A549 (cell line): ENCODE measurements at places on chromosomes 3 and 15.

DNA sequence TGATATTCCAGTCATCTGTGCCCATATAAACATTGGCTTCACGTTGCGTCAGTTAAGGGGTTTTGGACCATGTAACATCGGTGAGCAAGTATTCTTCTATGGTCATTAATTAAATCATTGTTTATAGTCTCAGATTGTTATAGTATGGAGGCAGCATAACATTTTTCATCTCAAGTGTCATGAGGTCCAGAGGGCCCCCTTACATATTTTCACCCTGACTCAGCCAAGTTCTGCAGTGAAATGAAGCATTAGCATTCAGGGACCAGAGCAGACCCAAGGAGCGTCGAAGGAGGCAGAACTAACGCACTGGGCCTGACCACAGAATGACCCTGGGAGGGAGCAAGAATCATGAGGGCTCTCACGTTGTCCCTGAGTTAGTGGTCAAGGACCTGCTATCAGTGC, 171.5 kb downstream of the LRTM1 start:
- DNase-seq, result no peak

- no peak for DNase-seq
Measured at GRCh38 chr3:105629718-105630117, 239.1 kb downstream of the CBLB start.

DNA sequence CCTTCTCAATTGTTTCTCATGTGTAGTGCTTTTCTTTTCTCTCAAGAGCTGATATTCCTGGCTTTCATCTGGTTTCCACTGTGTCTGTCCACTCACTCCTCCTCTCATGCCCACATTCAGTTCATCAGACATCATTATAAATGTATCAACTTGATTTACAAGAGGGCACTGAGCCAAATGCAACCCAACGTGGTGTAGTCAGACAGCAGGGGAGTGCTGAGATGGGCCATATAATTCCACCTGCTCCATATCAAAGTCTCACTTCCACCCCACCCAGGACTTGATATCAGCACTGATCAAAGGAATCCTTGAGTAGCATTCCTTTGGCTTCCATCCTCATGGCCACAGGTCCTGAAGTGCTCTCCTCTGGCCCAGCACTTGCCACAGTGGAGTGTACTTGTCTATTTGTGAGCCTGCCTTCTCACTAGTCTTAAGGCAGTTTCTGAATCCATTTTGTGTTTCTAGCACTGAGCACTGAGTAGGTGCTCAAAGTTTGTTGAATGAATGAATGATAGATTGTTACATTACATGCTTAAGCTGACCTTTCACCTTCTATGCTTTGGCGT, 252.8 kb downstream of the CLSTN2 start:
- no peak for DNase-seq

- no peak for DNase-seq
Measured at GRCh38 chr3:108835101-108835500, 12.5 kb downstream of the TRAT1 start.

DNA sequence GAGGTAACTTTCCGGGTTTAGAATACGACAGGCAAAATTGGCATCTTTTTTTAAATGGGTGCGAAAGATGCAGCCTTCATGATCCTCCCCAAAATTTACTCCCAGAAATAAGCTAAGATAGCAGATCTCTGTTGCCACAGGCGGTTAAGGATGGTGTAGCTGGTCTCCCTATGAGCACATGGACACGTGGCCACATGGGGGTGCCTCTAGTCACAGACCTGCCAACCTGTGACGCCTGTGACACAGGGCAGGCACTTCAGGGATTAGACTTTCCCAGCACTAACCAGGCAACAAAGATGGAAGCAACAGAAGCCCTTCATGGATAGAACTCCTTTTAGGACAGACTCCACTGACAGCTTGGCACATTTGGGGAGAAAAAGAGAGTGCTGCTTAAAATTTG, 320.3 kb downstream of the THSD4 start:
- DNase-seq, result no peak
